ENCODE measurements at places on chromosomes 1 and 21.
A peak's percentile ranks its signal among the peaks of the same experiment; 100 is the strongest.

GRCh38 chr1:205375835-205376545, 19.3 kb upstream of the KLHDC8A start:
- no peak for DNase-seq

- DNase-seq: peak; percentile 97
Observed at GRCh38 chr1:53572065-53572814, 113.0 kb downstream of the DMRTB1 start.

- no peak for DNase-seq
Observed at GRCh38 chr1:228334226-228334935, 72.3 kb downstream of the TRIM11 start.

DNA sequence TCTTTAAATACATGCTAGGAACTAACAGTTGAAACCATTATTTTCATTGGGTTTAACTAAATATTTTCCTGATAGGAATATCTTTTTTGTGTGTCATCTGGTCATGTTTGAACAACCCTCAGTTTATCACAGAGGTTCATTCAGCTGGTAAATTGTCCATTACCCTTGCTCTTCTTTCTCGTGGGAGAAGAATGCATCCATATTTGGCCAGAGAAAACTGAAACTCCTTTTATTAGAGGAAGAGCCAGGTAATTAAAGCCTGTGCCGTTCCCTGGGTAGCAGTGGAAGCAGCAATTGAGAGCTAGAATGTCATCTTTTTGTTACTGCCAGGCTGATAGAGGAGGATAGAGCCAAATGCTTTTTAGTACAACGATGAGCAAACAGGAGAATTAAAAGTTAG, 587.2 kb upstream of the ZRANB2 start:
- no peak for DNase-seq

DNA sequence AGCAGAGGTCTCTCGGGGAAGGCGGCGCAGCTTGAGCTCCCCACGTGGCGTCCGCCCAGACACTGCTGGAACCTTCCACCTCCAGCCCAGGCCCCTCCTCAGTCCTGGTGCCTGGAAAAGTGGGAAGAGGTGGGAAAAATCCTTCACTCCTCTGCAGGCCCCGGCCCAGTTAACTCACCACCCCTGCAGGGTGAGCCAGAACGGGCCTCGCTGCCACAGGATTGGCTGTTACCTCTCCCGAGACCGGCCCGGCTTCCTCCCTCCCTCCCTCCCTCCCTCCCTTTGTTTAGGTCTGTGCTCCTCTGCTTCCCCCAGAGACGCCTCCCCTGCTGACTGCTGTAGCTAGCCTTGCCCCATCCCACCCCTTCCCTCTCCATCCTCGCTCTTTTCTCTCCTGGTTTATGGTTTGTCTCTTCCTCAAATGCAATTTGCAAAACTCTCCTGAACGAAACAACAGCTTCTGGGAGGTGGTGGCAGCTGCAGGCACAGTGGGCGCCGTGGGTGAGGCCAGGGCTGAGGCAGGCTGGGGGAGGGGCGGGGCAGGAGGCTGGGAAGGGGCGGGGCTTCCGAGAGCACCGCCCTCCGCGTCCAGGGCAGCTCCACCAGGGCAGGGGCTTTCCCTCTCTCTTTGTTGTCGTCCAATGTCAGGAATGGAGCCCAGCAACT, 6.5 kb downstream of the CAPN9 start:
- no peak for DNase-seq

DNA sequence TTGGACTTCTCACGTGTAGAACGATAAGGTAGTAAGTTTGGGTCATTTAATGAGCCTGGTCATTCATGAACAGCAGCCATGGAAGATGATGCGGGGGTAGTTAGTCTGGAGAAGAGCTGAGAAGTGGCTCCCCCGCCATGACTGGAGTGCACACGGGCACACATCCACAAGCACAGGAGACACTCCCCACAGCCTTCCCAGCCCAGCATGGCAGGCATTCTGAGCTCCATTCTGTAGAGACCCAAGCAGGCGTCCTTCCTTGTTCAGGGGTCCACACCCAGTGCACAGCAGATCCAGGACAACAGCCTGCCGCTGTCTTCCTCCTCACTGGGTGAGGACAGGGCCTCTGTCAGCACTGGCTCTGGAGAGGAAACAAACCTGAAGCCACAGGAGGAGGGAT, 57.0 kb downstream of the SCCPDH start:
- DNase-seq: no peak

GRCh38 chr21:27220416-27220815, 253.5 kb upstream of the ADAMTS5 start:
- no peak for DNase-seq

DNA sequence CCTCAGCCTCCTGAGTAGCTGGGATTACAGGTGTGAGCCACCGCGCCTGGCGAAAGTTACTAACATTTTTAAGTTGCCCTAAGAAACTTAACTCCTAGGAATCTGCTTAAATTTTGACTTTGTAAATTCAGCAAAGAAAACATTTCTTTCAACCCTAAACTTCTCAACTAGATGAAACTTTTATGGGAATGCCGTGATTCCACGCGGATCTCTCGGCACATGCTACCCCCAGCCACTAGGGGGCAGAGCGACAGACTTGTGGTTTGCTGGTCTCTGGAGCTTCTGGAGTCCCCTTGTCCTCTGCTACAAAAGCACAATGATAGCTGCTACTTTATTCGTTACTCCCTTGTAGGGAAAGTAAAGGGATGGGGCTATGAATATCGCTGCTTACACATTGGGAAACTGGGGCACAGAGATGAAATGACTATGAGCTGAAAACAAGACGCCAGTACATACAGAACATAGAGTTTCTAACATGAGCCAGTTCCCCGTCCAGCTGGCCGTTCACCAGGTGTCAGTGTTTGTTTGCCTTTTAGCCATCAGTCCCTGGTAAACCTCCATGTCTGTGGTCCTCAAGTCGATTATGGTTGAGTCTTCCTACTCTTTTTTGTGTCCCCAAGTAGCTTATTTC, 114.7 kb downstream of the PBX1 start:
- no peak for DNase-seq

- no peak for DNase-seq
Observed at GRCh38 chr1:40036574-40036973, 4.0 kb upstream of the CAP1 start.

DNA sequence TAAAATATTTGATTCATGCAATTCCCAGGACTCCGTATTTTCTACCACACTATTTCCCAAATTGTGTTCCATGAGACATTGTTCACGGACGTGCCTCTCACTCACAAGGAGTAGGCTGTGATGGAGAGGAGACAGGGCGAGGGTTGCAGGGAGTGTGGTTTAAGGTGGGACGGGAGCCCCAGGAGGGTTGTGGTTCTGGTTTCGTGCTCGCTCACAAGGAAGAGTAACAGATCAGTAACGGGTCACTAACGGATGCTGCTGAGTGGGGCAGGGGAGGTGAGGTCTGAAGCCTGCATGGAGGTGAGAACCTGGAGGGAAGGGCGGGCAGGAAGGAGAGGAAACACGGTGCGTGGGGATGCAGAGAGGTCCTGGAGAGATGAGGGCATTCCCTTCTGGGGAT, 28.8 kb downstream of the TFF3 start:
- no peak for DNase-seq

DNA sequence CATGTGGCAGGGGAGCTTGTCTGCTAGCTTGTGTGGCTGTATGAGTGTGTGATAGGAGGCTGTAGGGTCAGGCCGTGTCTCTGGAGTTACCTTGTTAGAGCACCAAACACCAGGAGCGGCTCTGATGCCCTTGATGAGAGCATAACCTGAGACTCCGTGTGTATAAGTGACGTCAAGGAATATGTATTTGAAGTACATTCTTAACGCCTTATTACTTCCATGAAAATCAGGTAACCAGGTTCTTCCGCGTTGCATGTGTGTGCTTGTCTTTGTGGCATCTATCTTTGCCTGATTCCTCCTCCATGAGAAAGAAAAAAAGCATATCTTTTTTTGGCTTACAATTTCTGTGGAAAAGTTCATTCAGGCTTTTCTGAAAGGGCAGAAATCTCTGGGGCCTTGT, 4.6 kb downstream of the OLFML3 start:
- DNase-seq: no peak

GRCh38 chr1:182725259-182726255, 41.2 kb upstream of the RGS8 start:
- DNase-seq: no peak

DNA sequence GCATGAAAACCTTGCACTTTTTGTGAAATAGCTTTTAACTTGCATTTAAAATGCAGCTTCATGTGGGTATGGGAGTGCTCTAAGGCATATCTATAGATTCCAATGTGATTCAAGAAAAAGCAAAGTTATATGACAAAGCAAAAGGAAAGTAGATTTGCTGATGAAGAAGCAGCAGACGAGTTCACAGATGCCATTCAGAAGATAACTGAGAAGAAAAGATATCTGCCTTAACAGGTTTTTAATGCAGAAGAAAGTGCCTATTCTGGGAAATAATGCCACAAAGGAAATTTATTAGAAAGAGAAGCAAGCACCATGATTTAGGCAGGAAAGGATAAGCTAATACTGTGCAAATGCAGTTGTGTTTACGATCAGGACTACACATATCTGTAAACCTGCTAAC, 68.1 kb downstream of the PHTF1 start:
- DNase-seq: no peak

GRCh38 chr1:76137746-76138145, 63.2 kb downstream of the ST6GALNAC3 start:
- no peak for DNase-seq

- DNase-seq: no peak
Observed at GRCh38 chr1:90074566-90074965, 79.7 kb downstream of the ZNF326 start.

DNA sequence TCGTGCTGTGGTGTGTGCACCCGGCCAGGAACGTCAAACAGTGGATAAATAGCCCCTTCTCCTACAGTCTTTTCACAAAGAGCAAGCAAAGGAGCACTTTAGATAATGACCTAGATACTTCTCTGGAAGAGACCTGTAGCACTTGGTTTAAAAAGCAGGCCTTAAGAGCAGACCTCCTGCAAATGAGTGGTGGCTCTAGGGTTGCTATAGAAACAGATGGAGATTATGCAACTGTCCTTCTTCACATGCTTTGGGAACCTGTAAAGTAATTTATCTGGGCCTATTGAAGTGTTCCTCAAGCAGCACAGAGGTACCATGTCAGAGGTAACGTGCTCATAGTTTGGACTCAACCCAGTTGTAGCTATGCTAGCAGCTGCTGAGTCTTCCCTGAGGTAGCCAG, 208.2 kb upstream of the KIAA0040 start:
- DNase-seq: no peak

GRCh38 chr1:119463569-119463968, 43.4 kb upstream of the HSD3B1 start:
- DNase-seq: no peak

- DNase-seq: no peak
Observed at GRCh38 chr1:165759095-165759494, 9.6 kb downstream of the TMCO1 start.

GRCh38 chr1:1331068-1331965, at the start of gene TAS1R3:
Gene TAS1R3, plus strand, starts transcription at chr1:1331280. Its CDS starts 66 bp downstream, at chr1:1331346.
- DNase-seq: no peak

DNA sequence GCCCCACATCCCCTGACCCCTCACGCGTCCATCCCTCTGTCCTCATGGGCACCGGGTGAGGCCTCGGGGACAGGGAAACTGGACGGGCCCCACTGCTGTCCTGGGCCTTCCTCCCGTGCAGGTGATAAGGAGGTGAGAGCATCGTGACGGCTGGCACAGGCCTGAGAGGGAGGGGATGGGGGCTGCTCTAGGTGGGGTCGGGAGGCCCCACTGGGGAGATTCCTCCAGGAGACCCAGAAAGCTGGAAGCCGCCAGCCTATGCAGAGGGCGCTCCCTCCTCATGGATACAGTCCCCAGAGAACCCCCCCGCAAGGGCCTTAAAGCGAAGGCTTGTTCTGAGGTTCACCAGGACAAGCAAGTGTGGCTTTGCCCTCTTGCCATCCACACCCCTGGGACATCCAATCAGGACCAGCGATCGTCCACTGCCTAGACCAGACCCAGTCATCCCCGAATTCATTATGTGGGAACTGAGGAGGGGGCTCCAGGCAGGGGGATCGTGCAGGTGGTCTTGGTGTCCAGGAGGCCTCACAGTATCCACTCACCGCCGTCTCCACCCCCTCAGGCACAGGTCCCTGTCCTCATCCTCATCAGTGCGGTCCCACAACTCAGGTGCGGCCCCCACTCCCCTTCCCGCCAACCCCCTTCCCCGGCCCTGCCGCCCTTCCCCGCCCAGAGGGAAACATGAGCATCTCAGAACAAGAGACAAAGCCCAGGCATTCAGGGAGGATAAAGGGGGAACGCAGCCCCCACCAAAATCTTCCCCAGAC, 45.3 kb upstream of the COL18A1 start:
- no peak for DNase-seq

DNA sequence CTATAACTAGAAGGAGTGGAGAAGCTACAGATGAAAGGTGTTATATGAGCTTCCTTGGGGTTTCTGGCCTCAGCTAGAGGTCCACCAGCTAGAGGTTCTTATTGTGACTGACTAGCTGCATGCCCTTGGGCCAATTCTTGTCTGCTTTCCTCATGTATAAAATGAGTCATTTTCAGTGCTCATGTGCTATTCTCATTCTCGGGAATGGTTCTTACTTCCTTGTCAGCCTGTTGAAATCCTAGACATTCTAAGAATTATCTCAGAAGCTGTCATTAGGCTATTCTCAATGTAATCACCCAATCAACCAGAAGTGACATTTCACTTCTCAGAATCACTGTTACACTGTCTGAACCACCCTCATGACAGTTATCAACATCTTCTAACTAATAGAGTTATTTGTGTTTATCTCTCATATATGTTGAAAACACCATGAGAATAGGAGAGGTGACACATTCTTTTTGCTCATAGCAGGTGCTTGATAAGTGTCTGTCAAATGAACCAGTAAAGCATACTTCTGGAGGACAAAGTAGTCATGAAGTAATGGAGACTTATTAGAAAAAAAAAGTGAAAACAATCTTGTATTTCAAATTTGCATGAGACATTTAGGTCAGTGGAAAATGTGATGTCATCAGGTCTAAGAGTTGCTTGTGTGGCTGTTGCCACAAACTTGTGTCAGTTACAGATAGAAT, 122.8 kb upstream of the IVNS1ABP start:
- DNase-seq: peak; percentile 53

DNA sequence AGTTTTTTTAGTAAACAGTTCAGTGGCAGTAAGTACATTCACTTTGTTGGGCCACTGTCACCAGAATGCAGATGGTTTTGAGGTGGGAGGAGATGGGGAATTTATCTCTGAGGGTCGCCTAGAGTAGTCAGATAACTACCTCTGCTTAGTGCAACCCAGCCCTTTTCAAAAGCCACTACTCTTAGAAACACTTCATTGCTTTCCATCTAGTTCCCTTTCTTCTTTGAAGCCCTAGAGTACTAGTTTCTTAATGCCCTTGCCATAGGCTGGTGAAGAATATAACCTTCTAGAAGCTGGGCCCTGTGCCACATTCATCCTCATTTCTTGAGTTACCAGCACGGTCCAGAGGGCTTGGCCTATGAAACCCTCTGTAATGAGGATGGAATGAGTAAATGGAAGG, 28.4 kb upstream of the ST3GAL3 start:
- DNase-seq: no peak

GRCh38 chr1:230568008-230568407, 74.3 kb upstream of the COG2 start:
- DNase-seq: no peak

- no peak for DNase-seq
Observed at GRCh38 chr1:68173283-68173935, 58.9 kb downstream of the WLS start.

Measured in retinal pigment epithelial cell (primary cell).